Mucosa of descending colon (tissue), 3 donors: ENCODE measurements at places on chromosomes 11 and 22. TPM values are rescaled to one million over a fixed set of nuclear protein-coding genes. Genes with fewer than 3 reads are reported as not detected.

GRCh38 chr11:20661445-20661844 lies 7.9 kb upstream of the NELL1 start:
- DNase-seq: no peak

GRCh38 chr11:83272627-83273026 lies 13.5 kb downstream of the CCDC90B start:
- no peak for DNase-seq

DNA sequence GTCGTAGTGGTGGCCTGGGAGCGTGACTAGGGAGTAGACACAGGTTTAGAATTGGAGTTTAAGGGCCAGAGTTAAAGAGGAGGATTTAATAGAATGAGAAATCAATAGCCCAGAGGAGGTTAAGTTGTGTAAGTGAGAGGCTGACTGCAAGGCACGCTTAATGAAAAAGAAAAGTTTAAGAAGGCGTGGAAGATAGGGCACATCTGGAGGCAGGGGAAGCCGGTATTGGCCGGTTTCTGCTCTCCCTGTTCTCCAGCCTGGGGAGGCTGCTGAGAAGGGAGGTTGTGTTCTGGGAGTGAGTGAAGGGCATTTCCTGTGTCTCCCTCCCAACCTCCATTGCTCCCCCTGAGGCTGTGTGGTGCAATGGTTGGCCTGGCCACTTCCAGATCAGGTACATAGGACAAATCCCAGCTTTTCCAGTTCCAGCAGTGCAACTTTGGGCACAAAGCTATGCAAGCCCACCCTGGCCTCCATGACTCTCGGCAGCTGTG lies 6.3 kb downstream of the GRIK4 start:
- DNase-seq: no peak

GRCh38 chr22:30212363-30212995 lies 34.1 kb downstream of the LIF start:
- DNase-seq: peak; percentile 69

The OR56A1 gene
- 0.05 TPM for total RNA-seq

GRCh38 chr11:86720546-86720945 lies 48.1 kb upstream of the ME3 start:
- DNase-seq: no peak

DNA sequence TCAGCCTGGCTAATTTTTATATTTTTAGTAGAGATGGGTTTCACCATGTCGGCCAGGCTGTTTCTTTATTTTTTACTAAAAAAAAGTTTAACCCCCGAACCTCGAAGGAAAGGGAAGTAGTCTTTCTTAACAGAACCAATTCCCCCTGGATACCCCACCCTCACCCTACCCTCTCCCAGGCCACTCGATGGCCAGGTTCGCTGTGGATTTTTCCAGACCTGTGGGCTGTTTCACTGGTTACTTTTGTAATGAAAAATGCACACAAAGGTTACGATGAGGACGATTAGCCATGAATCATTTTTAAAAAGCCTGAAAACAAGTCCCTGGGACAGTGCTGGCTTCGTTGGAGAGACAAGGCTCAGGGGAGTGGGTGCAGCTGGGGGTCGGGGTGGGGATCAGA lies 2.5 kb downstream of the TSPO start:
- DNase-seq: no peak

- no peak for DNase-seq
Observed at GRCh38 chr11:69311767-69312385, 17.9 kb downstream of the MYEOV start.

DNA sequence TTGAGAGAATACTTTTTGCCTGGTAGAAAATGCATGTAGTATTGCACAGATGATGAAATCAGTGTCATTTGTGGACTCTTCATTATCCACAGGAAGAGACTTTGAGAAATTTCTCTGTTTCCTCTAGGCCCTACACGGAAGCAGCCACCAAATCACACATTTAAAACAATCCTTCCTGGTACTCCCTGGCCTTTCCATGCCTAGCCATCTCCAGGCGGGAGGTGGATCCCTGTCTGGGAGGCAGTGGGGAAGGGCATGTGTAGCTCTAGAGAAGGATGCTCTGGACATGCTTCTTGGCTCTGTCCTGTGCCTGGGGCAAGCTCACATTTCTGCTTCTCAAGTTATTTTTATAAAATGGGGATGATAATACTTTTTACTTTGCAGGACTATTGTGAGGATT lies 114.1 kb downstream of the ADAMTS15 start:
- no peak for DNase-seq

The IMMP1L gene
- total RNA-seq: 18.2 TPM

DNA sequence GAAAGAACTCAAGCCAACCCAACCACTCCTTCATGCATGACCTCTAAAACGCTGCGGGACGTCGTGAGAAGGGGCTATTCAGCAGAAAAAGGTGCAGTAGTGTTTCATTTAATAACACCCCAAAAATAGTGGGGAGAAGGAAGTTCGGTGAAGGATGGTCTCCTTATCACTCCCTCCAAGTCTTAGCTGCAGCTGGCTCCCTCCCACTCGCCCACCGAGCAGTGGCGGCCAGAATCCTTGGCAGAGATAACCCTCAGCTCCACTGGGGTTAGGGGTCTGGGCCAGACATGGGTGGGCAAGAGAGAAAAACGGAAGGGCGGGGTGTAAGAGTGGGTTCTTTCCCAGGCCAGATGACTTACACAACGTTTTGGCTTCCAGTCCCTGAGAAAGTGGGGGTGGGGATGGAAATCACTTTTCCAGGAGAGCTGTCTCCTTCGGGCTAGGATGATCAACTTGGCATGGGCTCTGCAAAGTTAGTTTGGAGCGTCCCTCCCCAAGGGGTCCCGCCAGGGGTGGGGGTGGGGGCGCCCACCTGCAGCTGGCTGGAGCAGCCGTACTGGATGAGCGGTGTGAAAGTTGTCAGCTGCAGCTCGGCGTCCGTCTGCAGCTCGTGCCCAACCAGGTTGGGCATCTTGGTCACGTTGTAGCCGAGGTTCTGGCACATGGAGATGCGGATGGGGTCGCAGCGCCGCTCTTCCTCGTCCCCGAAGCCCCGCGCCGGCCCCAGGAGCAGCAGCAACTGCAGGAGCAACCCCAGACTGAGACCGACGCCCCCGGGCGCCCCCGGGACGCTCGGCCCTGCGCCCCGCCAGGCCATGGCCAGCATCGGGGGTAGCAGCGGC lies 705 bp downstream of the FZD4 start:
- peak; percentile 57 for DNase-seq

GRCh38 chr22:28958611-28959010 lies 75.2 kb downstream of the ZNRF3 start:
- DNase-seq: no peak

The XKR3 gene
- not detected for total RNA-seq

The MACROD1 gene
- total RNA-seq: 26.7 TPM

DNA sequence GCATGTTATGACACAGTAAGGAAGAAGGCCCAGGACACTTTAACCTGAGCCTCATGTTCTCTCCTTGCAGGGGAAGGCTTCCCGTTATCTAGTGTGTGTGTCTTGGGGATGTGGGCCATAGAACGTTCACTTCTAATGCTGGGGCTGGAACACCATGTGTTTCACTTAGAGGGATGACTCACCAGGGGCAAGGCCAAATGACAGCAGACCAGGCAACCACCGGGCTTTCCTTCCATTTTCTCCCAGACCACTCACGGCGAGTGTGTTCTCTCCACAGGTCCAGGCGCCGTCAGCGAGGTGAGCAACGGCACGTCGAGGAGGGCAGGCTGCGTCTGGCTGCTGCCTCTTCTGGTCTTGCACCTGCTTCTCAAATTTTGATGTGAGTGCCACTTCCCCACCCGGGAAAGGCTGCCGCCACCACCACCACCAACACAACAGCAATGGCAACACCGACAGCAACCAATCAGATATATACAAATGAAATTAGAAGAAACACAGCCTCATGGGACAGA lies 964.4 kb downstream of the NTM start:
- DNase-seq: no peak

GRCh38 chr22:31173386-31174145 lies 13.6 kb downstream of the RNF185 start:
- DNase-seq: no peak

The DSCAML1 gene
- 5.0 TPM for total RNA-seq

DNA sequence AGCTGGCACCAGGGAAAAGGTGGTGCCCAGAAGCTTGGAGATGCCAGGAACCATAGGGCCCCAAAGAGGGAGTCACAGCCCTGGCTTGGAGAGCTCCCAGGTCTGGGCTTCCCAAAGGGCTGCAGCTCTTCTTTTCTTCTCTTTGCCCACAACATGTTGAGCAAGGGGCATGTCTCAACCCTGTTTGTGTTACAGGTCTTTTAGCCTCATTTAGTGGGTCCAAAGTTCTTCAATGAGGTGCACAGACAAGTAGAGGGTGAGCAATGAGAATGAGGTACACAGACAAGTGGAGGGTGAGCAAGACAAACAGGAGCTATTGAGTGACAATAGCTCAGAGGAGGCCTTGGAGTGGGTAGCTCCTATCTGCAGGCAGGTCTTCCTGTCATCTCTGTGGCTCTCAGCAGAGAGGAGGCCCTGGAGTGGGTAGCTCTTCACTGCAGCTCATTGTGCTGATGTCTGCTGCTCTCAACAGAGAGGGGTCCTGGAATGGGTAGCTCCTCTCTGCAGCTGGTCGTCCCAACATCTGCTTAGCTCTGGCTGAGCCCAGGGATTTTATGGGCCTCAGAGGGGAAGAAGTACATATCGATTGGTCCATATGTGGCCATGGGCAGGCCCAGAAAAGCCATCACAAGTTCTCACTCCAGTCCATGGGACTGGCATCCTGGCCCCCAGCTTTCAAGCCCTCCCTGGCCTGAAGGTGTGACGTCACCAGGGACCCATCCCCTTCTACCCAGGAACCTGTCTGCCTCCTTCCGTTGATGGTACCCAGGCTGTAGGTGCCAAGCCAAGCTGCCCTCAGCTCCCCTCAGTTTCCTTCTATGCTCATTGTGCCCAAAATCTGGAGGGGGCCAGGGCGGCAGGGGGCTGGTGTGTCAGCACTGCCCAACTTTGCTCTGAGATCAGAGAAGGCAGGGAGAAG lies 34.9 kb downstream of the WBP2NL start:
- no peak for DNase-seq

DNA sequence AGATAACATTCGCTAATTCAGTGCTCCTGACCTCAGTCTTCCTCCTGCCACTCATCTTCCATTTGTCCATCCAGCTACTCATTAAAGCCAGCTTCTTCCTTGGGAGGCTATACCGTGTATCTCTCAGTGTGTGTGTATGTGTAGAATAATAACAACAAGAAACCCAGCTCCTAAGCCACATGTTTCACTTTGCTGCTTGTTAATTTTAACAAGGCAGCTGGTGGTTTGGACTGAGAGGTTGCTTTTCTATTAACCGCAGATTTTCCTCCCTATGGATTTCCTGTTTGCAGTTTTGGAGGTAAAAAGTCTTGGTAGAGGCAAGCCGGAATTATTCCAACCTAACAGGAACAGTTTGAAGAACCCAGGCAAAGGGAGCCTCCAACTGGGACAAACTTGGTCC lies 165.0 kb downstream of the ADAMTS15 start:
- no peak for DNase-seq

DNA sequence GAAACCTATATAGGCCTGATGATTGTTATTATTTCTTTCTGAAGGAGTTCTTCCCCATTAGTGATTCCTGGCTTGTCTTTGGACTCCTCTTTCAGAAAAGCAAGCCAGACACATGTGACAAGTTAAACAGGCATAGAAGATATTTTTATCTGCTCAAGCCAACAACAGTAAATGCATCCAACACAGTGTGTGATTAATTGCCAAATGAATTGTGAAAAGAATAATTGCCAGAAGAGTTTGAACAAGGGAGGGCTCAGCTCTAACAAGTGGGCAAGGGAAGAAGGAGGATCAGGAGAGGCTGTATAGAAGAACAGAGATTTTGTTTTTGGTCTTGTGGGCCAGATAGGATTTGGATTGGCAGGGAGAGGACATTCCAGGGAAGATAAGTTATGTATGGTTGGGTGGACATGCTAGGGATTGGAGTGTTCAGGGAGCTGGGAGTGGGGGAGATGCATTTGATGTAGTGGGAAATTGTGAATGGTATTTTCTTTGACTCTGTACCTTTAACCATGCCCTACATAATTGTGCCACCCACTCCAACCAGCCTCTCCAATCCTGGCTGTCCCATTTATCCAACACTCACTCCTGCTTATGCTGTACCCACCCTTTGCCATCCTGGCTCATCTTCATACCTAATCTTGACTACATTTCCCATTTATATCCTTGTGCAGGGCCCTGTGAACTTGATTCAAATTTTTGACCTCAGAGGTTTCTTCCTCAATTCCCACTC lies 172.8 kb downstream of the RRAS2 start:
- DNase-seq: no peak

The SRRD gene
- total RNA-seq: 11.1 TPM

The LRP5 gene
- total RNA-seq: 83.7 TPM

DNA sequence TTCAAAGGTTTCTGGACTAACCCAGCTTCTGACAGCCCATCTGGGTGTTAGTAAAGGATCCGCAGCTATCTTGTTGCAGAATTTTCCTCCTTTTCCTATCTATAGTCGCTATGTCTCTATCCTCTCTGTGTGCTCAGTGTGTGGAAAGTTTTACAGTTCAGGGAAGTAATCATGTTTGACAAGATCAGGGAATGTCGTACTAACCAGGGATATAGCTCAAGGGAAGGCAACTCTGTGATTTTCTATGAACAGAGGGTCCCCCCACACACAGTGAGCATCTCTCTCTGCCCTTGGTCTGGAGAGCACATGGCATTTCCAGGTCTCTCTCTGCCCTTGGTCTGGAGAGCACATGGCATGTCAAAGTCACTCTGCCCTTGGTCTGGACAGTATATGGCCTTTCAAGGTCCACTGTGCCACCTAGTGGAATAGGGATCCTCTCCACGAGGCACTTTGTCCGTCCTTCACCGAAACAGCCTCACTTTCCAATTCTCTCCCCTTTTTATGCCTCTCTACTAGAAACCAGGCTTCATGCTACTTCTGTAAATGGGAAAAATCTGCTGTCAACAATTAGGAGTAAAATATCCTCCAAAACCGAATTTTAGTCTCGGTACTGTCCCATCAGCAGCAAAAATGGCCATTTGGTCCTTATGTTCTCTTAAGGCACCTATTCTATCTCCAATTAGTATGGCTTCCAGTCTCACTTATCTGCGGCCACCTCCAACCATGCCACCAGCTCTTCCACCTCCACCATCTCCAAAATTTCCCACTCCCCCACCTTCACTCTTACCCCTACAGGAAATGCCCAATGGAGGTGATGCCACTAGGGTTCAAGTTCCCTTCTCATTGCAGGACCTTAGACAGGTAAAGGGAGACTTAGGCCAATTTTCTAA lies 88.7 kb downstream of the IGLL5 start:
- no peak for DNase-seq

DNA sequence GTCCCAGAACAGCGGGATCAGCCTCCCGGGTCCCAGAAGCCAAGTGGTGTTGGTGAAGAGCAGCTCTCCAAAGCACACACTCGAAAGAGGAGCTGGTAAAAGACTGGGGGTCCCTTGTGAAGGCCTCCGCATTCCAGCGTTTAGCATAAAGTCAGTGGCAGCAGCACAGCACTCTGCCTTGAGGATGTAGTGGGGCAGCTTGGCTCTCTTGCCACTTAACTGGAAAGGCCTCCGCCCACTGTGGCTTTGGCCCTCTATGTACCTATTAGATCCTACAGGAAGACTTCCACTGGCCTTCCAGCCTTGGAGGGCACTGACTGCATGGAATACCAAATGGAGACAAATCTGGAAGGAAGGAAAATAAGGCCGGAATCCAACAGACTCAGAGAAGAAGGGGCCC lies 1455.3 kb downstream of the BRD1 start:
- no peak for DNase-seq

- no peak for DNase-seq
Observed at GRCh38 chr11:92775003-92775676, 194.3 kb upstream of the MTNR1B start.

The SCARF2 gene
- total RNA-seq: 3.0 TPM

The CARD10 gene
- 43.3 TPM for total RNA-seq

- DNase-seq: no peak
Observed at GRCh38 chr11:99316776-99317520, 296.2 kb downstream of the CNTN5 start.

The HORMAD2 gene
- not detected for total RNA-seq

The ACCSL gene
- not detected for total RNA-seq

GRCh38 chr11:12287374-12288211 lies 89.8 kb upstream of the PARVA start:
- no peak for DNase-seq
